Progenitor cell of endocrine pancreas (in vitro differentiated cells): ENCODE measurements at places on chromosomes 6 and 20. TPM values are rescaled to one million over a fixed set of nuclear protein-coding genes. Genes with fewer than 3 reads are reported as not detected.

Gene CST4
- not detected in 2 replicates for total RNA-seq

Gene SLC35D3
- 0.13 TPM in 1 of 2 replicates, not detected in the other for total RNA-seq

Gene KCNS1
- 0.07 and 0.12 TPM in 2 replicates for total RNA-seq

Gene CHRNA4
- 0.43 and 0.44 TPM in 2 replicates for total RNA-seq

Gene PNPLA1
- total RNA-seq, result not detected in 2 replicates

Gene KCNK16
- total RNA-seq, result 32.9 and 35.2 TPM in 2 replicates

Gene SCRT2
- not detected in 2 replicates for total RNA-seq

Gene MYH7B
- total RNA-seq, result 0.98 and 1.2 TPM in 2 replicates

Gene KIAA1755
- 0.16 and 0.29 TPM in 2 replicates for total RNA-seq

Gene RBM24
- total RNA-seq, result 1.2 and 1.5 TPM in 2 replicates

Gene ULBP2
- total RNA-seq, result not detected in 2 replicates

Gene BPIFB1
- total RNA-seq, result not detected in 2 replicates

Gene BNIP5
- 0.07 and 0.10 TPM in 2 replicates for total RNA-seq

Gene IRAK1BP1
- total RNA-seq, result 10.6 and 10.7 TPM in 2 replicates

Gene CST3
- 247 and 257 TPM in 2 replicates for total RNA-seq

Gene SCUBE3
- total RNA-seq, result 31.1 and 35.3 TPM in 2 replicates

Gene NUP153
- 50.3 and 53.4 TPM in 2 replicates for total RNA-seq

Gene COL9A1
- total RNA-seq, result 5.5 and 8.1 TPM in 2 replicates

Gene MYB
- total RNA-seq, result 4.6 and 5.6 TPM in 2 replicates

Gene PPP1R3G
- 0.07 TPM in 1 of 2 replicates, not detected in the other for total RNA-seq

Gene IDH3B
- 98.9 and 108 TPM in 2 replicates for total RNA-seq

Gene CDKN1A
- 12.4 and 24.5 TPM in 2 replicates for total RNA-seq

Gene C6orf15
- total RNA-seq, result not detected in 2 replicates

Gene ANGPT4
- total RNA-seq, result not detected in 2 replicates

Gene BEND6
- 0.46 and 0.64 TPM in 2 replicates for total RNA-seq

Gene CNKSR3
- total RNA-seq, result 17.3 and 20.3 TPM in 2 replicates

Gene SNAP91
- total RNA-seq, result 1.7 and 2.1 TPM in 2 replicates

Gene SIRPB2
- total RNA-seq, result not detected in 2 replicates

Gene ZNF391
- total RNA-seq, result 9.8 and 11.7 TPM in 2 replicates

Gene YIPF3
- 121 and 136 TPM in 2 replicates for total RNA-seq

Gene LRRC73
- total RNA-seq, result 1.5 and 1.6 TPM in 2 replicates

Gene SRMS
- not detected in 2 replicates for total RNA-seq

Gene PKIB
- total RNA-seq, result 44.8 and 56.9 TPM in 2 replicates
